ENCODE measurements at places on chromosomes 3 and 15. TPM values are rescaled to one million over a fixed set of nuclear protein-coding genes. Genes with fewer than 3 reads are reported as not detected.

The FAM107A gene
- total RNA-seq, result 14.4 TPM

The ATP8B4 gene
- 7.1 TPM for total RNA-seq

GRCh38 chr3:152122851-152123250 is 145.9 kb upstream of the MBNL1 start:
- no peak overlapping the region for H3K27ac ChIP-seq
- H3K27me3 ChIP-seq, result no peaks in the 10 kb centered on the region
- no peak for DNase-seq
- H3K4me3 ChIP-seq, result no peak overlapping the region
- no peaks in the 10 kb centered on the region for H3K36me3 ChIP-seq
- no peaks in the 10 kb centered on the region for H3K4me1 ChIP-seq

DNA sequence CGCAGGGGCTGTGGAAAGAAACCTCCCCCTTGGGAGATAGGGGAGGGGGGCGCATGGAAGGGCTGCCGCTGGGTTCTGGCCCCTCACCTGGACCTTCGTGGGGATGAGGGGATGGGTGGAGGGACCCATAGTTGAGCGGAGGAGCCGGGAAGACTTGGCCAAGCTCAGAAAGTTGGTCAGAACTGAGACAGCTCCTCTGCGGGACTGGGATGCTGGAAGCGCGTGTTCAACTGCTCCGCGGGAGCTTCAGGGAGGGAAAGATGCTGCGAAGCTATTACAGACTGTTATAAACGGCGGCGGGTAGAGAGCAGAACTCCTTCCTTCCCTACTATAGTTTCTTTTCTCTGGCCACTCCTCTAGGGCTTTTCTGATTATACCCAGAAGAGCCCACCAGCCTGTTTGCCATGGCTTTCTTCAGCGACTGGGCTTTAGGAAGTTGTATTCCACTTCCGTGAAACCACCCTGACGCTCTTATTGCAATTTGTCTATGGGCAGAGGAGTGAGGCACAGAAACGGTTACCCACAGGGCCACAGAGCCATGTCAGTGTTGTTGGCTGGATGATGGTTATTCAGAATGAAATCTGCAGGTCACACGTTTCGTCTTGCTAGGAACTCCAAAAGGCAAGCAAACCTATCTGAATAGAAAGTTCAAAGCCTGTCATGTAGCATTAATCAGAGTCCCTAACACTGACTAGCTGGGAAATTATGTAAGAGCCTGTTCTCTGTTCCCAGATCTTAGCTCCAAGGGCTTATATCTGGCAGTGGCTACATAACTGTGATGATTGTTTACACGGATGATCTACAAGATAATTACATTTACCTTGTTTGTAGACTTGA is 1.1 kb downstream of the SYNPR start:
- H3K36me3 ChIP-seq, result no peaks in the 10 kb centered on the region
- no peaks in the 10 kb centered on the region for H3K27me3 ChIP-seq
- H3K4me3 ChIP-seq, result no peak overlapping the region
- DNase-seq, result no peak

DNA sequence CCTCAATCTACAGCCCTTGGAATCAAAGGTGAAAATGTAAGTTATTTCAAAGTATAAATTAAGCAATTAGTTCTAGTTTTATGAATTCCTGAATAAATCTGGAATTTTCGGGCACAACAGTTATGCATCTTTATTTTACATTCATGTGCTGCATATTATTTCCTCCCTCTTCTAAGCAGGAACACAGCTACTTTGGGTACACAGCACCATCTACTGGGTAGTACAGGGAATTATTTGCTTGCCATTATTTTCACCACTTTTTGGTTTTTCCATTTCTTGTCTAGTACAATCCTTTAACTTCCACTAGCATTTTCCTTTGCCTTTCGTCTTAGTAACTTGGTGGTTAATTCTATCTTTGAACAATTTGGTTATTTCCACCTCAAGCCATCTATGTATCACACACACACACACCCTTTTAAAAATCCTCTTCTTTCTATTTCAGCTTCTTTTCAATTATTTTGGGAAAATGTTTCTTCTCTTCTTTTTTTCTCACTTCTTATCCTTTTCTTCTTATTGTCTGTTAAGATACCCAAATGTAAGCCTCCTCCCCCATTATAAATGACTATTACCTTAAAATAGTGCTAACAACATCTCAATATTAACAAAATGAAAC is 451.0 kb downstream of the MFSD1 start:
- H3K4me1 ChIP-seq, result no peaks in the 10 kb centered on the region
- no peak for DNase-seq
- H3K27ac ChIP-seq, result no peak overlapping the region
- H3K27me3 ChIP-seq, result no peaks in the 10 kb centered on the region

- H3K27ac ChIP-seq, result no peak overlapping the region
- H3K4me3 ChIP-seq, result no peak overlapping the region
- H3K36me3 ChIP-seq, result no peaks in the 10 kb centered on the region
- no peaks in the 10 kb centered on the region for H3K4me1 ChIP-seq
These were observed 391.6 kb upstream of the DPPA4 start for GRCh38 chr3:109728861-109729494.

The TLR9 gene
- total RNA-seq, result 1.5 TPM

- H3K4me3 ChIP-seq, result no peak overlapping the region
- H3K27ac ChIP-seq, result no peak overlapping the region
- H3K4me1 ChIP-seq, result no peaks in the 10 kb centered on the region
- DNase-seq, result no peak
- no peaks in the 10 kb centered on the region for H3K27me3 ChIP-seq
- no peaks in the 10 kb centered on the region for H3K36me3 ChIP-seq
These were observed 109.0 kb downstream of the HERC1 start for GRCh38 chr15:63724760-63725159.

The POLQ gene
- 0.41 TPM for total RNA-seq

DNA sequence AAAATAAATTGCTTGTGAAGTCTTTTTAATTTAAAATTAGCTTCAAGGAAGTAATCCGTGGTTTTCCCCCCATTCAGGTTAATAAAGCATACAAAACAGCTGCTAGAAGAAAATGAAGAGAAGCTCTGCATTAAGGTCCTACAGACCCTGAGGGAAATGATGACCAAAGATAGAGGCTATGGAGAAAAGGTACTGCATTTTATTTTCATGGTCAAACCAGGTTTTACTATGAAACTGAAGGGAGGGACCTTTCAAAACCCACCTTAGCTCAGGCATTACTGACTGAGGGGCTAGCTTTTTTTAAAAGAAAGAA is 218.5 kb downstream of the ITPR1 start:
- no peaks in the 10 kb centered on the region for H3K36me3 ChIP-seq
- no peak overlapping the region for H3K27ac ChIP-seq
- DNase-seq, result no peak
- no peak overlapping the region for H3K4me3 ChIP-seq

DNA sequence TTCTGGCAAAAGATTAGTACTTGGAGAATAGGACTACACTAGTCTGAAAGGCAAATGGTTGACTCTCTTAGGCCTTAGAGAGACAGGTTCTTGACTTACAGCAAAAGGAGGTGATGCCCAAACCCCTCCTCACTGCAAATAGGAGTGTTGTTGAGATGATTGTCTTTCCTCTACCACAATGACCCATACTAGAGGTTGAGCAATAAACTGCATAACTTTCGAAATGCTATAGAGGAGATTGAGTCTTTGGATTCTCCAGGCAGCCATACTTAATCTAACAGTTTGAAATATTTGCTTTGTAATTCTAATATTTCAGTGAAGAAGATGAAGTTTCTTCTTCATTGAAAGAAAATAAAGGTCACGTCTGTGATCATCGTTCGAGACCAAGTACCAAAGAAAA is 498.5 kb upstream of the GBE1 start:
- no peak for DNase-seq
- H3K27ac ChIP-seq, result no peak overlapping the region
- no peaks in the 10 kb centered on the region for H3K36me3 ChIP-seq
- H3K4me1 ChIP-seq, result peaks cover 1% of the 10 kb centered on the region
- no peak overlapping the region for H3K4me3 ChIP-seq

The PP2D1 gene
- not detected for total RNA-seq

- H3K4me3 ChIP-seq, result no peak overlapping the region
- no peak for DNase-seq
- no peaks in the 10 kb centered on the region for H3K36me3 ChIP-seq
- no peaks in the 10 kb centered on the region for H3K27me3 ChIP-seq
These were observed 49.0 kb downstream of the DZIP1L start for GRCh38 chr3:138066383-138066782.
